Stimulated activated naive B cell treated with anti-CD40 and anti-IgM and Interleukin-4, amounts not matched to agents 10 μg/mL and 1 μg/mL and 100 μg/mL, for 72 hours (primary cell): ENCODE measurements at places on chromosomes 5 and 9.

GRCh38 chr5:35886381-35886780 is 29.7 kb downstream of the IL7R start:
- DNase-seq: no peak
- H3K4me1 ChIP-seq: peaks cover 13% of the 10 kb centered on the region
- H3K27ac ChIP-seq: no peak overlapping the region
- H3K4me3 ChIP-seq: no peak overlapping the region
- no peaks in the 10 kb centered on the region for H3K36me3 ChIP-seq
- no peaks in the 10 kb centered on the region for H3K27me3 ChIP-seq

GRCh38 chr9:126470241-126470993 is 143.3 kb upstream of the LMX1B start:
- H3K36me3 ChIP-seq: peaks cover 18% of the 10 kb centered on the region
- peaks cover 34% of the 10 kb centered on the region for H3K4me1 ChIP-seq
- H3K4me3 ChIP-seq: peak overlapping the region; percentile 74
- DNase-seq: peak; percentile 17

- peak; percentile 17 for DNase-seq
- H3K4me3 ChIP-seq: no peak overlapping the region
- no peak overlapping the region for H3K27ac ChIP-seq
- no peaks in the 10 kb centered on the region for H3K36me3 ChIP-seq
These were observed 439.0 kb downstream of the ENC1 start for GRCh38 chr5:74201334-74202081.

GRCh38 chr9:89602978-89603766 is 1.6 kb upstream of the GADD45G start:
- DNase-seq: peak; percentile 79
- H3K4me3 ChIP-seq: peak overlapping the region; percentile 87
- H3K27me3 ChIP-seq: peaks cover 5% of the 10 kb centered on the region
- peaks cover 18% of the 10 kb centered on the region for H3K4me1 ChIP-seq
- peaks cover 9% of the 10 kb centered on the region for H3K36me3 ChIP-seq
- H3K27ac ChIP-seq: peak overlapping the region; percentile 79

- H3K27me3 ChIP-seq: no peaks in the 10 kb centered on the region
- peak; percentile 11 for DNase-seq
- H3K27ac ChIP-seq: no peak overlapping the region
- H3K4me1 ChIP-seq: peaks cover 12% of the 10 kb centered on the region
- H3K36me3 ChIP-seq: no peaks in the 10 kb centered on the region
These were observed 84.6 kb downstream of the ANKRD55 start for GRCh38 chr5:56148453-56148971.

DNA sequence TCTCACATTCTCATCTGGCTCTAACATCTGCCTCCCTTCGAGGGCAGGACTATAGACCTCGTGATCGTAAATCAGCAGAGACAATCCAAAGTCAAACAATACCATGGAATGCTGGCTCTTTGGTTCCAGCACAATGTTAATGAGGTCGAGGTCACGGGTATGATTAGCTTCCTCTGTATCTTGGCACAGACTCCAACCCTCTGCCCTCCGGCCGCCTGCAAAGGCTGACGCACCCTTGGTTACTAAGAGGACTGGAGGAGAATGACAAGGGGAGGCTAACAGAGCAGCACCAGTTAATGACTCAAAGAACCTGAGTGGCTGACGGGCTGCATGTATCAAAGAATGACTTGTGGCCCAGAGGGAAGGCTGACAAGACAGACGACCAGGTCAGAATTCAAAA is 10.1 kb downstream of the LHFPL2 start:
- peaks cover 36% of the 10 kb centered on the region for H3K4me1 ChIP-seq
- H3K27ac ChIP-seq: no peak overlapping the region
- no peak for DNase-seq
- H3K27me3 ChIP-seq: no peaks in the 10 kb centered on the region
- H3K36me3 ChIP-seq: peaks cover 20% of the 10 kb centered on the region

DNA sequence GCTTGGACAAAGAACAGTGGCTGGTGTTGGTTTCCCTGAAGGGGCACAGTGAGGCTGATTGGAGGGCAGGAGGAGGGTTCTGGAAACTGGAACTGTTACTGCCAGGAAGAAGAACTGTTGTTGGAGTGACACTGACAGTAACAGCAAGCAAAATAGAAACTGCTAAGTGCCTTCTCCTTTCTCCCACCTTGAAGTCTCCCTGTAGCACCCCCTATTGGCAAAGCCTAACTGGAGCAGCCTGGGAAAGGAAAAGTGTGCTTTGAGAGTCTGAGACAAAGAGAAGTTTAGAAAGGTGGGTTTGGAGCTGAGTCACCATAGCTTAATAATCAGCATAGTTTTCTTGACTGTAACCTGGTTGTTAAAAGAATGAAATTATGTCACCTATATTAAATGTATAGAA is 2.5 kb upstream of the TMEM174 start:
- H3K27ac ChIP-seq: no peak overlapping the region
- H3K4me3 ChIP-seq: no peak overlapping the region
- peaks cover 64% of the 10 kb centered on the region for H3K27me3 ChIP-seq
- DNase-seq: no peak

GRCh38 chr5:94841598-94842322 is 223.3 kb downstream of the SLF1 start:
- DNase-seq: no peak
- no peaks in the 10 kb centered on the region for H3K27me3 ChIP-seq
- no peaks in the 10 kb centered on the region for H3K36me3 ChIP-seq
- H3K27ac ChIP-seq: no peak overlapping the region
- no peaks in the 10 kb centered on the region for H3K4me1 ChIP-seq

DNA sequence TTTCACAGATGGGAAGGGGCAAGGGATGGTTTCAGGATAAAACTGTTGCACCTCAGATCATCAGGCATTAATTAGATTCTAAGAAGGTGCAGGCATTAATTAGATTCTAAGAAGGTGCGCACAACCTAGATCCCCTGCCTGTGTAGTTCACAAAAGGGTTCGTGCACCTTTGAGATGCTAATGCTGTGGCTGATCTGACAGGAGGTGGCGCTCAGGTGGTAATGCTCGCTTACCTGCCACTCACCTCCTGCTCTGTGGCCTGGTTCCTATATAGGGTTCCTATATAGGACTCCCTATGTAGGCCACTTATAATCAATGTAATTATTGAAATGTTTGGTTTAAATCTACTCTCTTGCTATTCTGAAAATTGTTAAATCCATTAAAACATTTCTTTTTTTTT is 171.0 kb downstream of the MSX2 start:
- DNase-seq: no peak
- no peaks in the 10 kb centered on the region for H3K36me3 ChIP-seq
- no peak overlapping the region for H3K4me3 ChIP-seq

DNA sequence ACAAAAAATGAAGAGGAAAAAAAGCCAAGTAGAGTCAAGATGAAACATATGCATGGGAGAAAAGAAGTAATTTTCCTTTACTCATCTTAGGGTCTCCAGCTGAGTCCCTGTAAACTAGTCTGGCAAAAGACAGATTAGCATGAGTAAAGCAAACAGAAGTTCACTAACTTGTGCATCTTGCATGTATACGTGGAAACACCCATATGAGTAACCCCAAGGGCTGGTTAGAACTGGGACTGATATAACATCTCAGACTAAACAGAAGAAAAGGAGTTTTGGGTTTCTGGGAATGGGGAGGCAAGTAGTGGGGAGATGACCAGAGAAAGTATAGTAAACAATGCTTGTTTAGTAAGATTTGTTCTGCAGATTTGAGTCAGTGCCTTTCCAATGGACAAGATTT is 20.1 kb upstream of the GLDC start:
- DNase-seq: no peak
- H3K27me3 ChIP-seq: no peaks in the 10 kb centered on the region
- H3K4me1 ChIP-seq: peaks cover 5% of the 10 kb centered on the region
- H3K27ac ChIP-seq: no peak overlapping the region

DNA sequence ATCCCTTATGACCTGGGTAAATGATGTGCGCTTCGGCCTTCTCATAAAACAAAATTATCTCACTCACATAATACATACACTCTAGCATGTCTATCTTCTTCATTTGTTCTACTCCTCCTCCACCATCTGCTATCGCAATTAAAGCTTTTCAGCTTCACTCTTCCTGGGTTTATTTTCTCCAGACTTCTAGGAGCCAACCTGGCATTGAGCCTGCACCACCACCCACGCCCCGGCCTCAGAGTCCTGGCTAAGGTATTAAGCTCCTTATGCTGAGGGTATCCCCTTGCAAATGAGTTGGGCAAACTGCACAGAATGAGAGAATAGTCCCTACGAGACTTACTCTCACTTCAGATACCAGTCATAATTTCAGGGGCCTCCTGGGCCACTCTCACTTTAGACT is 236.1 kb upstream of the CDH12 start:
- peaks cover 1% of the 10 kb centered on the region for H3K4me1 ChIP-seq
- no peak overlapping the region for H3K4me3 ChIP-seq
- no peak overlapping the region for H3K27ac ChIP-seq
- no peaks in the 10 kb centered on the region for H3K36me3 ChIP-seq

GRCh38 chr9:105458404-105458803 is 10.6 kb downstream of the FSD1L start:
- no peaks in the 10 kb centered on the region for H3K27me3 ChIP-seq
- no peak overlapping the region for H3K27ac ChIP-seq
- H3K4me3 ChIP-seq: no peak overlapping the region
- DNase-seq: no peak
- H3K4me1 ChIP-seq: no peaks in the 10 kb centered on the region

DNA sequence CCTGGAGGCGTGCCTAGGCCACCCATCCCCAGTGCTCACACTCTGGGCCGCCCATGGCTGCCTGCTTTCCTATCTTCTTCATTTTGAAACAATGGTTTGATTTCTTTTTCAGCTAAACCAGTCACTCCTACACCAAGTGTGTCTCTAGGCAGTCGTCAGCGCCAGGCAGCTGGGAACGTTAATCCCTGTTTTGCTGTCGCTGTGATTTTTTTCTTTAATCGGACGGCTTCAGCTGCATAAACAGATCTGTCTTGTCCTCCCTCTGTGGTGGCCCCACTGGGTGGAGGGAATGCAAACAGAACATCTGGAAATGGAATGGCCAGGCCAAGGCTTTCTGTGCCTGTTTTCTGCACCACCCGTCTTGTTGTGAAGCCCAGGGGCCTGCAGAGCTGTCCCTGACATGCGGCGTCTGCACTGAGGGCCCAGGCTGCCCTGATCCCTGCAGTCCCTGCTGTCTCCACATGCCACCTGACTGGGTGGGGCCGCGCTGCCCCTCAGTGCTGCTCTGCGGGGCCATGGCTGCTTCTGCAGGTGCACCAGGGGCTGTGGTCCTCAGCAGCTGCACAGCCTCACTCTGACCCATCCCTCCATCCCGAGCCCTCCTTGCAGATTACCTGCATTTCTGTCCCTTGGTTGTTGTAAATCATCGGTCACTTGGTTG is 51.5 kb downstream of the WNK2 start:
- no peak overlapping the region for H3K4me3 ChIP-seq
- H3K36me3 ChIP-seq: no peaks in the 10 kb centered on the region
- peaks cover 3% of the 10 kb centered on the region for H3K4me1 ChIP-seq
- H3K27ac ChIP-seq: no peak overlapping the region
- DNase-seq: no peak

DNA sequence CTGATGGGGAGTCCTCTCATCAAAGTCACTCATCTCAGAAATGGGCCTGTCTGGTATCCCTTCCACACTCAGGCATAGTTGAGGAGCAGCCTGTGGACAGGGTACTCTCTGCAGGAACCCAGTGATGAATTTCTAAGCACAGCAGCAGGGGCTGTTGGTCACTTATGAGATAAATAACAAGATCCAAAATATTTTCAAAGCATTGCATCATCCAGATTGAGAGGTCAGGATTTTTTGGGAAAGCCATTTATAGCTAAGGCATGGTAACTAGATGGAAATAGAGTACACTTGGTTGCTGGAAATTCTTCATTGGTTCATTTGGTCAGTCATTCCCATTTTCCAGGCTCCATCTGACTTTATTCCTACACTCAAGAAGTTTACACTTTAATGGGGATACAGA is 246.8 kb upstream of the RAI14 start:
- H3K4me3 ChIP-seq: no peak overlapping the region
- no peaks in the 10 kb centered on the region for H3K4me1 ChIP-seq
- DNase-seq: no peak

- peaks cover 1% of the 10 kb centered on the region for H3K4me1 ChIP-seq
- no peak overlapping the region for H3K4me3 ChIP-seq
- no peaks in the 10 kb centered on the region for H3K36me3 ChIP-seq
- H3K27me3 ChIP-seq: no peaks in the 10 kb centered on the region
- DNase-seq: no peak
- no peak overlapping the region for H3K27ac ChIP-seq
These were observed 60.6 kb upstream of the MIER3 start for GRCh38 chr5:57012511-57012910.

DNA sequence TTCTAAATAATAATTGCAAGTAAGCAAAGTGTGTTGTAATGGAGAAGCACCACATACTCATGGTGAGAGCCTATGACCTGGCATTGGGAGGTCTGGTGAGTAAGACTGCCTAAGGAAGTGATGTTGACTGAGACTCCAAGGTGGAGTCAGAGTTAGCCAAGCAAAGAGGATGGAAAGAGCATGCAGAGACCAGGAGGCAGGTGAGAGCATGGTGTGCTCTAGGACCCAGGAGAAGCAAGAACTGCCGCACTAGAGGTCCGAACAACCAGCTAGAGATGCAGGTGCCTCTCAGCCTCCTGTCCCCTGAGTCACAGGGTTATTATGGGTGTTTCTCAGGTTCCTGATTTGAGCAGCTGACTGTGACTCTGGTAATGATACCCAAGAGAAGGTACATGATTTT is 27.3 kb downstream of the ANP32B start:
- peaks cover 41% of the 10 kb centered on the region for H3K36me3 ChIP-seq
- DNase-seq: peak; percentile 15
- no peak overlapping the region for H3K4me3 ChIP-seq
- peak overlapping the region; percentile 52 for H3K27ac ChIP-seq

DNA sequence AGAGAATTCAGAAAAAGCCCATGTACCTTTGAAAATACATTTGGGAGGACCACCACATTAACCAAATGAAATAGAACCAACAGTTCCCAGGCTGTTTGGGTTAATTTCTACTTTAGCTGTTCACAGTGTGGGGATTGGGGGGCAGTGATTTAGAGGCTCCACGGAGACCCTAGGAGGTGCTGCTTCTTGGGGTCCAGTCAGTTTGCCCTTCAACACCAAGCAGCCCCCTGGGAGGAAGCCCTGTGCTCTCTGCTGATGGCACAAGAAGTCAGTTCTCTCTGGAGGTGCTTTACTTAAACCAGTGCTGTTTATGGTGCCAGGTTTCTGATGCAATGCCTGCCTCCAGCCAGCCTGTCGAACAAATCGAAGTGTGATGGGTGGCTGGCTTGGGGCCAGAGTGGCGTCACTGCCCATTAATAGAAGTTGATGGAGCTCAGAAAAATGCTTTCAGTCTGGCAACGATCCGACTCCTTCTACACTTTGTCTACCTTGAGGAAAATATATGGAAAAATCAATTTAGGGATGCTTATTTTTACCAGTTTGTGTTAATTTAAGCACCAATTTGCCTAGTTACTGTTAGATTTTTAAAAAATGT is 134.0 kb downstream of the SNX18 start:
- peaks cover 6% of the 10 kb centered on the region for H3K36me3 ChIP-seq
- no peaks in the 10 kb centered on the region for H3K27me3 ChIP-seq
- no peak overlapping the region for H3K4me3 ChIP-seq
- peaks cover 67% of the 10 kb centered on the region for H3K4me1 ChIP-seq
- no peak for DNase-seq

GRCh38 chr9:35691334-35691650 is 1.6 kb upstream of the TPM2 start:
- peak overlapping the region; percentile 80 for H3K27ac ChIP-seq
- no peak for DNase-seq
- H3K4me3 ChIP-seq: peak overlapping the region; percentile 93
